Activated CD4-positive, alpha-beta T cell treated with anti-CD3 and anti-CD28 coated beads for 24 hours (primary cell): ENCODE measurements at places on chromosomes 7 and 10.

GRCh38 chr10:58023341-58024073 is 244.2 kb downstream of the IPMK start:
- DNase-seq, result no peak

GRCh38 chr10:31321396-31321941 is 2.5 kb downstream of the ZEB1 start:
- no peak for DNase-seq

DNA sequence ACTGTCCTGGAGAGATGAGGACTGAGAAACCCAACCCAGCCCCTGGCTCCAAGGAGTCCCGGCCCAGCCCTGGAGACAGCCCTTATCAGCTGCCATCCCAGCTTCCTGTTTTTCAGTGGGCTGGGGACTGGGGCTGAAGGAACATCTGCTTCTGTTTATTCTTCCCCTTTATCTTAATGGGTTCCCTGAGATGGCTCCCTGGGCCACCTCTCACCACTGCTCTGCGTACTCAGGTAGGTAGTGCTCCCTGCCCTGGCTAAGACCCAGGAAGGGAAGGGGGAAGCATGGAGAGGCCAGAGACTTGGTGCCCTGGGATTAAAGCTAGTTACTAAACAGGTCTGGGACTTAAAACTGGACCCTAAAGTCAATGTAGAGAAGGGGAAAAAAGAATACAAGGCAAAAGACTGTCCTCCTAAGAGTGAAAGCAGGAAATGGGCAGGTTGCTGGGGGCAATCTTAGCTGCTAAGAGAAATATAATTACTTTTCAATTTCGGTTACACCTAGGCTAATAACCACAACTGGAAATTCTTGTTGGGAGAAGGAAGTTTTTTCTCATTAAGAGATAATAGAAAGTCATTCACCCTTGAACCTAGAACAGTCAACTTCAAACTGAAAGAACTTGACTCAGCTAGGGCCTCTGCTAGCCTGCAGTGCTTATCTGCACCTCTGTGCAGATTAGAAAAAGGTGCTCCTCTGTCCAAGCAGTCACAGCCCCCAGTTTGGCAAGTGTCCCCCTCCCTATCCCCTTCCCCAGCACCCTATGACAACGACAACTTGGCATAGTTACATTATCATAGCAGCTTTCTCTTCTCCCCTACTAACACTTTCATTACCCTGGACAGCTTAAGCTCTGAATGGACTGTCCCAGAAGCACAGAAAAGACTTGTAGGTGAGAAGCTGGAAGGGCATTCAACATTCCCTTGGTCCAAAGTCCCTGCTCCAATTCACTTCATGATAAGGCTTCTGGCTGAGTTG is 65.6 kb upstream of the KDM7A start:
- DNase-seq, result no peak

DNA sequence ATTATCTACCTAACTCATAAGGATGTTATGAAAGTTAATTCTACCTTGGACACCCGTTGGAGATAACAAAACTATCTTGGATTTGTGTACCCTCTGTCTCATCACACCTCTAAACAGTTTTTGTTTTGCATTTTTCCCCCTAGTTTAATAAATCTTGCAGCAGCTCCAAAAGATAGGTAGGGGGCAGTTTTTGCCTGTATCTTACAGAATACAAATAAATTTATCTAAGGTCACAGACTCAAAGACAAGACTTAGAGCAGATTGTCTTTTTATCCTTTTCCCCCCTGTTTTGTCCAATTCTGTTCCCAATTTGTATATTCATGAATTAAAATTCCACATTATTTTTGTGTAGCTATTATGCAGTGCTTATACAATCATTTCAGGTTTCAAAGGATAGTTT is 5.0 kb upstream of the SORCS1 start:
- no peak for DNase-seq

DNA sequence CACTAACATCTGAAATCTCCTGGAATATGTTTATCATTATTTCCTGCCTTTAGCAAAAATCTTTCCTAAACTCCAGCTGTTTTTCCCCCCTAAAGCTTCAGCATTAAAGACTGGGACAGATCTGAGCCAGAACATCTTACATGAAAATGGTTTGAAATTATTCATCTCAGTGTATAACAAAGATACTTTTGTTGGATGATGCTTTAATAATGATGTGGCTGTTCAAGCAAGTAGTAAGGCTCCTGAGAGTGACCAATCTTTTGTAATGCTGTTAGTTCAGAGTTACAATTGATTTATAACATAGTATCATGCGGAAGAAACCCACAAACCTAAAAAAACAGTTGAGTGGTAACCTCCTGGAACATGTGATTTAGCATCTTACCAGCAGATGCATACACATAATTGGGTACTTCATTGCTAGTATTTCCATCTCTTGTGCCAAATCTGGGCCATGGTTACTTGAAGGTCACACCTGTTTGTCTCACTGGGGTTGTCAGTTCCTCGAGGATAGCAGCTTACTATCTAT is 1.5 kb downstream of the BZW2 start:
- no peak for DNase-seq

DNA sequence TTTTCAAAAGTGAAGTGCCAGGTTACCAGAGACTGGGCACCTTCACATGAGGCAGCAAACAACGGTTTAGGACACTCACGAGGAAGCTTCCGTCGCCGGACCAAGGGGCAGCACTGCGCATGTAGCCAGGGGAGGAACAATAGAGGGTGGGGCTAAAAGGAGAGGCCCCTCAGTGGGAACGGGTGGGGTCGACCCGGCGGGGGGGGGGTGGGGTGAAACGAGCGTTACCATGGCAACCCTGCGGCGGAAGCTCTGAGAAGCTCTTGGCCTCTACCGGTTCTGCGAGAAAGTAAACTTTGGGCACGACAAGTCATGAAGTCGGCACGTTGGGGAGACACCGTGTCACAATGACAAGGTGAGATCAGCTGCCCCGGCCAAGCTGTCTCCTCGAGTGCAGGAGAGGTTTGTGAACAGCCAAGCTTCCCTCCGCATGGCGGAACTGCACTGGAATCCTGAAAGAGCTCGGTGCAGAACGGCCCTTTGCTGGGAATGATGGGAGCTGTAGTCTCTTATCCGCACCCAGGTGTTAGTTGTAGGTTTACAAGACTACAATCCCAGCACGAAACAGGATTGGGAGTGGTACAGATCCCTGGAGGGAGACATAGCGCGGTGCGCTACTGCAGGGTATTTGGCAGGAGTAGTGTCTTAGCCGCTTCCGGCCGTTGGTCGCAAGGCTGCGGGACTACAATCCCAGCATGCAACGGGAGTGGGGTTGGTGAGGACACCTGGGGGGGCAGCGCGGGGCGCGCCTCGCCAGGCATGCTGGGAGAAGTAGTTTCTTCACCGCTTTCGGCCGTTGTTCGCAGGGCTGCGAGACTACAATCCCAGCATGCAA is 72.8 kb upstream of the ZNF722 start:
- DNase-seq, result peak; percentile 74

- no peak for DNase-seq
These were observed 251.8 kb upstream of the MKI67 start for GRCh38 chr10:128377988-128378387.

DNA sequence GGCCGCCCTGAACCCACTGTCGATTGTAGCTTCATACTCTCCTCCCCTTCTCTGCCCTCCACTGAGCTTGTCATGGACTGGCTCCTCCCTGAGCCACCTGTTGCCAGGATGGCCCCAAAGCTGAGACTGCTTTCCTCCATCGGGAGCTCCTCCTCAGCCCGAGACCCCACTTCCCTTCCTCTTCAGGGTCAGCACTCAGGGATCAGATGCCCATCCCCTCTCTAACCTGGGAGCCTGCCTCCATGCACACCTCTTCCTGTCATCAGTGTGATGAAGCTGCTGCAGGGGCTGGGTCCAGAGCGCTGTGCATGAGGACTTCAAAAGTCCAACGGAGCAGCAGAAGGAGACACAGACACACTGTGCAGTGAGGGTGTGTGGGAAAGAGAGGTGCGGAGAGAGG is 201.1 kb downstream of the WDR37 start:
- no peak for DNase-seq

- no peak for DNase-seq
These were observed 227.9 kb downstream of the GATA3 start for GRCh38 chr10:8282340-8282739.

DNA sequence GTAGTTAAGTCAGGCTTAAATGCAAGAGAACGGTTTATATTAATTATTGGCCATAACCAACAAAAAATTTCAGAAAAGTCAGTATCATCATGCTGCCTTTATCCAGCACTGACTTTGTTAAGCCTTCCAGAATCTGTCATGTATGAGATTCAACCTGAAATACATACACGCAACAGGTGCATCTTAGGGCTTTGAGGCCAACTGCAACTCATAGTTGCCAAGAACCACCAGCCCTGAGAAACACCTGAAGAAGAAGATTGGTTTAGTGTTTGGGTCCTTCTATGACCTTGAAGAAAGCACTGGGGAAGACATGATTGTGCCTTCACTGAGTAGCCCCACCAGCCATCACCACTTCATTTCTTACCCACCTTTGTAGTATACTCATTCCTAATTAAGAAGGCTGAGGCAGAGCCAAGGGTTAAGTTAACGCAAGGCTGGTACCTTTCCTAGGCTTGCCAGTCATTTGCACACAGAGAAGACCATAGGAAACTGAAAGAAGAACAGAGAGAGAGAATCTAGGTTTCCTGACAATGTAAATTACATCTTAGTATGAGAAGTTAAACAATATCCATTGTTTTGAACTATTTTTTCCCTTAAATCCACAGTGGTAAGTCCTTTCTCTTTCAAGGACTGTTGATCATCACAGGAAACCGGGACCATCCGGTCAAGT is 200.1 kb upstream of the PRKCQ start:
- DNase-seq, result no peak

DNA sequence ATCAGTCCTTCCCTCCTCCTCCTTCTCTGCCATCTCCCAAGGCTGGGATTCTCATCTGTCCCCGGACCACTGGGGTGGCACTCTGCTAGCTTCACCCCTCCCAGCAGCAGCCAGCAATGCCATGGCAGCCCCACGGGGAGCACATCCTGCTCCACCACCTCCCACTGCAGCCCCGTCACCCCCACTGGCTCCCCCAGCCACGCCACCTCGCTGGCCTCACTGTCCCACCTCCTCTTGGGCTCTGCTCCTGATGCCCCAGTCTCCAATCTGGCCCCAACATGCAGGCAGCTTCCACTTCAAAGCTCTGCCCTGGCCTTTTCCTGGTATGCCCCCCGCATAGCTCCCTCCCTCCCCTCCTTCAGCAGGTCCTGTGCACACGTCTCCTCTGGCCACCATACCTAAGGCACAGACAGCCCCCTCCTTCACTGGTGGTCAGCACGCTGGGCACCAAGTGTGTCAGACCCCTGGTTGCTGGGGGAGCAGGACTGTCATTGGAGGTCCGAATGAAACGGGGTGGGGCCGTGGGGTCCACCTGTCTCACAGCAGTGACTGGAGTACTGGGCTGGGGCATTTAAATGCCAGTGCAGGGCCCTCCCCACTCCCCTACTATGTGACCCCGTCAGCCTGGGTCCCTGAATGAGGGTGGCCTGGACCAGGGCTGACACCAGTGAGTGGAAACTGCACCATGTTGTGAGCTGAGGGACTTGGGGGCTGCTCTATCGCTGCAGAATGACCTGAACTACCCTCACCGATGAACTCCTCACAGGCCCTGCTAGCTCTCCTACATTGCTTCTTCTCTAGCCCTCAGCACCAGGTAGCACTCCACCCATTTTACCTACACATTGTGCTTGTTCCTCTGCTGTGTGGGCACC is 38.7 kb downstream of the RASGEF1A start:
- DNase-seq, result no peak

DNA sequence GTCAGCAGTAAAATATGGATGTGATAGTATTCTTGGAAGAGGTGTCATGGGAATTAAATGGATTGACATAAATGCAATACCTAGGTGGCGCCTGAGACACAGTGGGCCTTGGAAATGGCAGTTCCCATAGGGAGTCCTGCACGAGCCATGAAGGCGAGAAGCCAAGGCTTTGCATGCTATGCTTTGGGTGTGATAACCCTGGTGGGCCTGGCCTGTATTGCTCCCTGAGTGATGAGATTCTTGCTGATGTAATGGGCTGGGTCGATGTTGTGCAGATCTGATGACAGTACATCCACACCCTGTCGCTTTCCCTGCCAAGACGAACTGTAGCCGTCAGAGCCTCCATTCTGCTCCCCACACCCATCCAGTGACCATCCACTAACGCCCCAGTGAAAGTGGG is 46.4 kb downstream of the CREB5 start:
- DNase-seq, result no peak

GRCh38 chr10:131644289-131644688 is 256.5 kb upstream of the PPP2R2D start:
- DNase-seq, result no peak

GRCh38 chr7:135180122-135180521 is 9.6 kb upstream of the CYREN start:
- no peak for DNase-seq

DNA sequence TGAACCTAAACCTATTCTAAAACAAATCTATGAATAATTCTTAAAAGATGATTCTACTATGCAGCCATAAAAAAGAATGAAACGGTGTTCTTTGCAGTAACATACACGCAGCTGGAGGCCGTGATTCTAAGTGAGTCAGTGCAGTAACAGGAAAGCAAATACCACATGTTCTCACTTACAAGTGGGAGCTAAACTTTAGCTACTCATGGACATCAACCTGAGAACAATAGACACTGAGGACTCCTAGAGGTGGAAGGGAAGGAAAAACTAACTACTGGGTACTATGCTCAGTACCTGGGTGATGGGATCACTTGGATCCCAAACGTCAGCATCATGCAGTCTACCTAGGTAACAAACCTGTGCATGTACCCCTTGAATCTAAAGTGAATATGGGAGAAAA is 575.0 kb upstream of the MGMT start:
- DNase-seq, result no peak
